ENCODE measurements at places on chromosomes 7 and 10. TPM values are rescaled to one million over a fixed set of nuclear protein-coding genes. Genes with fewer than 3 reads are reported as not detected.

Gene RAPGEF5
- 88.7 TPM for polyA plus RNA-seq

DNA sequence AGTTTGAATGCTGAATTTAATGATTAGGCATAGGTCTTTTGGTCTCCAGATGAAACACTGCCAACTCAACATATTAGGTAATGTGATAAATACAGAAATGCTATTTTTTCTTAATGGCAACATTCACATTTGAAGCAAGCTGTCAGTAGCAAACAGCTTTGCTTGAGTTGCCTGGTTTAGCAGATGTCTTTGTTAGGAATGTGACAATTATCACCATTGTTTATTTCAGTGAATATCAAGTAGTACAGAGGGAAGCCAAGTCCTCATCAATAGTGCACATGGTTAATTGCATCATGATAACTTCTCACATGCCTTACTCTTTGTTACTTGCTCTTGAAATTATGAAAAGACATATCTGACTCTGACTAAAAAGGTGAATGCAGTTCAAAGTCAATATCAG, 23.7 kb upstream of the SEPTIN7 start:
- DNase-seq: no peak

GRCh38 chr7:38502848-38503247, 128.3 kb downstream of the AMPH start:
- DNase-seq: no peak

DNA sequence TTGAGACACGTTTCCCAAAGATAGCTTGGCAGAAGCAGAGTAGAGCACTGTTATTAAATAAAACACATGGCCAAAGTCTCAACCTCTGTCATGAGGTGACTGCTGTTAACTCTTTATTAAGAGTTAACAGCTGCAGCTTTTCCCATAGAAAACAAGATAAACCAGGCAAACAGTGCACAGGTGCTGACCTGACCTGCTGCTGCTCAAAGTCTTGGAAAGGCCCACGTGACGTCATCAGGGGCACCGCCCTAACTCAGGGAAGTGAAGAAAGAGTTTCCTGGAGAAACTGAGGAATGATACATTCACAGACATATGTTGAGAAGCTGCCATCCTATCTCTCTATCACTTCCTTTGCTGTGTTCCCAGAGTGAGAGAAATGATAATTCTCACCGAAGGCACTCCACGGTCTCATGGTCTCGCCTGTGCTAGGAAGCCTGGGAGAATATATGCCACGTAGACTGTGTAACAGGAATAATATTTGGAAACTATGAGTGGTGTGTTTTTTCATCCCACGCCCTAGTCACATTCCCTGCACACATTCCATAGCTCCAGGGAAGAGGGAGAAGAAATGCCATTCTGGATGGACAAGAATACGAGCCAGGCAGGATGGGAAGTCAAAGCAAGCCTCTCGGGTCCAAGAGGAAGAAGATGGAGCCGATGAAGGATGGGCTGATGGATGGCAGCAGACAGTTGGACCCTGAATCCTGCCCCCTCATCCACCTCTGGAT, 146.2 kb upstream of the NFE2L3 start:
- no peak for DNase-seq

Gene MKI67
- polyA plus RNA-seq: 32.7 TPM

- no peak for DNase-seq
Measured at GRCh38 chr10:13087986-13088618, 11.9 kb upstream of the OPTN start.

- no peak for DNase-seq
Measured at GRCh38 chr7:142876236-142876960, 9.1 kb downstream of the TRPV6 start.

DNA sequence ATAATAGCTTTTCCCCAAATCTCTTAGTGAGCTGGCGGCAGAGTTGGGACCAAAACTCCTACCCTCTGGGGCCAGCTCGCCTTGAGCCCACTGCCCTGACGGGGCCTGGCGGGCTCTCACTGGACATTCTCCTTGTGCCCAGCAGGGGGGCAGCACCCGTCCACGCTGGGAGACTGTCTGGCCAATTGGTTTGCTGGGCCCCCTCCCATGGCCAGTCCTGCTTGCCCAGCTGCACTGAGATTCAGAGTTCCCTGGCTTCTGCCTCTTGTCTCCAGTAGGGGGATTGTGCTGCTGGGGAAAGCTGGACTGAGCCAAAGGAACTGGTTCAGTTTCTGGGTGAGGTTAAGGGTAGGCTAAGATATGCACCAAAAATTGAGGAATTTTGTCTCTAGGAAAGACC, 59.8 kb downstream of the RAMP3 start:
- no peak for DNase-seq

- no peak for DNase-seq
Measured at GRCh38 chr10:60295028-60295937, 94.4 kb downstream of the ANK3 start.

DNA sequence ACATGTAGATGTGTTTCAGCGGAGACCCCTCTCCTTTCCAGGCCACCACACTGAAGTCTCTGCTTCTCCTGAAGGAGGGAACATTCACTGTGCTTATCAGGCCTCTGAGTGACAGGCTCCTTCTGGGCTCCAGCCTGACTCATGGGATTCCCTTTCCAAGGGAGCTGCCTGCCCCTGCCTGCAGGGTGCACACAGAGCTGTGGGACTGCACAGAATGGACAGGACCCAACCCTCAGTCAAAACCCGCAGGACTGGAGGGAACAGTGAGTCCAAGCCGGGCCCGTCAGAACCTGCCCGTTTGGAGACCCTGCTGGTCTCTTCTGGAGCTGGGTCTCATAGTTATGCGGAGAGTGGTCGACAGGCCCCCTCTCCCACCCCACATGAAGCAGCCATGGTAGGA, 32.6 kb downstream of the PLAC9 start:
- DNase-seq: no peak

DNA sequence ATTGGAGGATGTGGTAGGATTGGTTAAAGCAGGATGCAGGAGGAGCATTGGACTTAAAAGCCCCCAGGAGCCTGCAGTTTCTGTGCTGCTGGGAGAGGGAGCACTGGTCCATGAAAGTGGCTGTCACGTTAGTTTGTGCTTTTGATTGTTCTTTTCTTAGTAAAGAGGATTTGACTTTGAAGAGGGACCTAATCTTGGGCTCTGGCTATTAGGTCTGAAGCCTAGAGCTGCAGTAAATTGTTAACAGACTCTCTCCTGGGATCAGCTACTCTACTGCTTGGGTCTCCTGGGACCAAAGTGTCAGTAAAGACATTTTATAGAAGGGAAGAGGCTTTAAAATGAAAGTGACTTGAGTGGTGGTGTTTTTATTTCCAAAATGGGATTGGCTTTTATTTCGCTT, 3.7 kb downstream of the ZFYVE27 start:
- DNase-seq: no peak

DNA sequence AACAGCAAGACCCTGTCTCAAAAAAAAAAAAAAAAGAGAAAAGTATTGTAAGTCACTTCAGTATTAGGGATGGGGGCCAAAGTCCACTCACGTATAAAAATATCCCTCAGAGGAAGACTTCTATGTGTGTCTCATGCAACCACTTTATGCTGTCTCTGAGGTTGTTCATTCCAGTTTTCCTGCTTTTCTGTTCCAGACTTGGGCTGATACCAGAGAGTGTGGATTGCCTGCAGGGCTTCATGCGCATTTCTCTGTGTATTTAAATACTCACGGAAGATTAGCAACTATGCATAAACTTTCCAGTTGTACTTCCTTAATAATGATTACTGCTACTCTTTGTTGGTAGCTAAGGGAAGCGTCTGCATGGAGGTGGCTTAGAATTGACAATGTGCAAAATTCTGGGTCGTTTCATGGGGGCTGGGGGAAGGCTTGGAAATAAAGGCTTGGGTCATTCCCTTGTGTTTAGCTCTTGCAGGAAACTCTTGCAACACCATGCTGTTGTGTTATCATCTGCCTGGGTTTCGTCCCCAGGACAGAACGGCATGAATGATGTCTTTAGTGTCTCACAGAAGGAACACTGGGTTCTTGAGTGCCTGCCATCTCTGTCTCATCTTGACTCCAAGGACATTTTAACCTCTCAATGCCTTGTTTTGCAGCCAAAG, 54.1 kb downstream of the KIAA1217 start:
- no peak for DNase-seq

DNA sequence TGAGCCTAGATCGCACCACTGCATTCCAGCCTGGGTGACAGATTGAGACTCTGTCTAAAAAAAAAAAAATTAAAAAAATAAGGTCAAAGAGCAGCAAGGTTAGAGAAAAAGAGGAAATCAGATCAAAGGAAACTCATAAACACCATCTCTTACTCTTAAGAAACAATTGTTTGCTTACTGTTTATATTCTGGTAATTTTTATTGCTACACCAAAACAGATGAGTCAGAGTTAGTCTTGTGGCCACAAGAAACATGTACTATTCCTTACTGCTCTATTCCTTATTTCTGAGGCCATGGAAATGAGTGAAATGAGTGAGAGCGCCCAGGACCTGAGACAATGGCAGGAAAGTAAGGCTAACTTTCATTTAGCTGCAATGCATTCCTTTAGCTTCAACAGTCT, 387.3 kb downstream of the HPSE2 start:
- DNase-seq: no peak

GRCh38 chr10:92290076-92290836, 622 bp downstream of the CPEB3 start:
- peak; percentile 50 for DNase-seq

DNA sequence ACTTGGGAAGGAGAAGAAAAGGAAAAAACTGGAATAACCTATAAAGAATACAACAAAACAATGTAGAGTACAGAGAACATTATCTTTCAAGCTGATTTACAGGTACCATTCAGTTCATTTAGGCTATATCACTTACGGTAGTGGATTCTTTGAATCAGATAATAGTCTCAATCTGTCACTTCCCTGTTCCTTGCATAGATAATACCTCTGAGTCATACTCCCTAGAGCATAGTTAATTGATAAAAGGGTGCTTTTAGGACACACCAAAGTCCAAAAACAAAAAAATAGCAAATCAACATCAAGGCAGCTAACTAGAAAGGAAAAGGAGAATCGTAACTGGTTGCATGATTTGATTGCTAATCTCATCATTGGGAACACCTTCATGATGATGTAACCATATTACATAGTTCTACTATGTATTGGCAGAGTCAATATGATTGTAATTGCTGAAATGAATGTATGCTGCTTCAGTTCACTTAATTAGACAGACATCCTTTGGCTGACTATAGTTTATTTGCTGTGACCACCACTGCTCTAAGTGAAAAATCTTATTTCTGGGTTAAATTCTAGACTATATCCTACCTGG, 844.4 kb downstream of the GATA3 start:
- DNase-seq: no peak

Gene PTPRZ1
- polyA plus RNA-seq: 50.9 TPM

Gene LRRC61
- polyA plus RNA-seq: 22.7 TPM

GRCh38 chr7:11437994-11438393, 394.0 kb downstream of the THSD7A start:
- DNase-seq: no peak

GRCh38 chr7:100568176-100568895, 5.4 kb downstream of the SAP25 start:
- no peak for DNase-seq

- no peak for DNase-seq
Measured at GRCh38 chr7:99407872-99408378, 472 bp downstream of the PDAP1 start.

- no peak for DNase-seq
Measured at GRCh38 chr10:79293841-79294581, 53.3 kb upstream of the PPIF start.

Data from right lung (tissue), 10 donors.